Stimulated activated naive CD8-positive, alpha-beta T cell treated with anti-CD3 and anti-CD28 coated beads, Interleukin-15, amount 100 ng/mL, for 72 hours (primary cell): ENCODE measurements at places on chromosomes 16 and 17.

DNA sequence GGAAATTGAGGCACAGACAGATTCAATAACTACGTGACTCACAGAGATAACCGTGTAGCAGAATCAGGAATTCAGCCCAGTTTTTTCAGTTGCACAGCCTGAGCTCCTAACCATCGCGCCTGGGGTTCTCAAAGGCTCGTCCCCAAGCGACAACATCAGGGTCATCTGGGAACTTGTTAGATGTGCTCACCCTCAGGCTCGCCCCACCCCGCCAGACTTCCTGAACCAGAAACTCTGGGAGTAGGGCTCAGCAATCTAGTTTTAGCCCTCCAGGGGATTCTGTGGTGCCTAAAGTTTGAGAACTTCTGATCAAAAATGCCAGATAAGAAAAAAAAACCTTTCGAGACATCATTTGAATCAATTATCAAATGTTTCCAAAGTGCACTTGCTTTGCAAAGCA lies 559.8 kb downstream of the WWOX start:
- no peak for DNase-seq

DNA sequence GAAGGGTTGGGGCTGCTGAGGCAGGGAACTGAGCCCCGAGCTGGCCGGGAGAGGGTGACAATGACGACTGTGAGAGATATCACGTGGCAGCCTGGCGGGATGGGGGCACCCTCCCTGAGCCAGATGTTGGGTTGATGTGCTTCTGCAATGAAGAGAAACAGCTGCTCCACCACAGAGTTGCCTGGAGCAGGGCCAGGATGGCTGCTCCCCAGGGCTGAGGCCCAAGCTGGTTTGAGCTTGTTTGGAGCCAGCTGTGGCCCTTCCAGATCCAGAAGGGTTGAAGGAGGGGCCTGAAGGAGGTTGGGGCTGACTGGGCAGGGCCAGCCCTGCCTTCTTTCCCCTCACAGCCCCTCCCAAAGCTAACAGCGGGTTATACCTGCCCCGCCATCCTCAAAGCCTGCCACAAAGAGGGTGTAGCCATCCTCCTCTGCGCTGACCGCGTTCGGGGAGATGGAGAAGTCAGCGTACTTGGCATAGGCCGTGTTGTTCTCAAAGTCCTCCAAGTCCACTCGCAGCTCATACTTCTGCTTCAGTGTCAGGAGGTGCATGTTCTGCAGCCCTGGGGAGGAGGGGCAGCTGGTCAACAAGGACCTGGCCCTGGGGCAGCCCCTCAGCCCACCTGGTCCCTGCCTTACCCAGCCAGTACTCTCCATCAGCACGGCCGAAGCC lies 2.1 kb downstream of the MFAP4 start:
- DNase-seq, result no peak

DNA sequence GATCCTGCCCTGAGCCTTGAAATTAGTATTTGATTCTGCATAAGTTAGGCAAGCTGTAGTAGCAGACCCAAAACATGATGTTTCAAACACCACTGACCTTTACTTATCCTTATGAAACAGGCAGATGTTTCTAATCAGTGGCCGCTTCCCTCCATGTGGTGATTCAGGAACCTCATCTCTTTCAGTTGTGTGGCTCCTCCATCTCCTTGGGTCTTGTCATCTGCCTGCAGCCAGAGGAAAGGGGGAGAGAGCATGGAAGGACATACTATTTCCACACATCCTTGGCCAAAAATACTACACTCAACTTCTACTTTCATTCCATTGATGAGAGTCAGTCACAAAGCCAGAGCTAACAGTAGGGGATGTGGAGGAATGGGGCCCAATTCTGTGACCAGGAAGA lies 41.6 kb upstream of the IRX6 start:
- DNase-seq, result no peak

GRCh38 chr17:65022751-65023700 lies 33.5 kb downstream of the GNA13 start:
- no peak for DNase-seq

DNA sequence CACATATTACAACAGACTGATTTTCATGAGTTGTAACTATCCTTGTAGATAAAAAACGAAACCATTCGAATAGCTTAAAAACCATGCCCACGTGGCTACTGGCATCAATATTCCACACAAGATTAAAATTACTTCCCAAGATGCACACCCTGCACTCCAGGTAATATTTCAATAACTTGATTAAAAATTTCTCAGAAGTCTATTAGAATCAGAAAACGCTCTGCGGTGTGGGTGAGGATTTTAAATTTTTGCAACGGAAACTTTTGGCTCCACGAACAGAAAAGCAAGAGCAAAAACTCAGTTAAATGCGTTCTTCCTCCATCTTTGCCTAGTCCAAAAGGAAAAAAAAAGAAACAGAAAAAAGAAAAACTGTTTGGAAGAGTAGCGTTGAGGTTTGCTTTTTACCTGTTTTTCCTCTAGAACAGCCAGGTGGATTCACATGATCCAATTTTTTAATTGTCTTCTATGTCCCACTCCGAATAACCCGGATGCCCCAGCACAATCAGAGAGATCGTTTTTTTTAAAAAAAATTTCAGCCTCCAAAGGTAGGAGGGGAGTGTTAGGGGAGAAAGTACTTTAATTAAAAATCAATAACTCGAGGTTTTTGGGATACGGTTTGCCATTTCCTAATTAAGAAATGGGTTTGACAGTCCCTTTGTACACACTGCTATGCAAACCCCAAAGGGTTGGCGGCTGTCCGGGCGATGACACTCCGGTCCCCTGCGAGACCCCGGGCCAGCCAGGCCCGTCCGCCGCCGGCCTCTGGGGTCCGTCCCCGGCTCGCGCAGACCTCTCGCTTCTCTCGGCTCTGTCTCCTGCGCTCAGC lies 708 bp upstream of the NFAT5 start:
- no peak for DNase-seq

DNA sequence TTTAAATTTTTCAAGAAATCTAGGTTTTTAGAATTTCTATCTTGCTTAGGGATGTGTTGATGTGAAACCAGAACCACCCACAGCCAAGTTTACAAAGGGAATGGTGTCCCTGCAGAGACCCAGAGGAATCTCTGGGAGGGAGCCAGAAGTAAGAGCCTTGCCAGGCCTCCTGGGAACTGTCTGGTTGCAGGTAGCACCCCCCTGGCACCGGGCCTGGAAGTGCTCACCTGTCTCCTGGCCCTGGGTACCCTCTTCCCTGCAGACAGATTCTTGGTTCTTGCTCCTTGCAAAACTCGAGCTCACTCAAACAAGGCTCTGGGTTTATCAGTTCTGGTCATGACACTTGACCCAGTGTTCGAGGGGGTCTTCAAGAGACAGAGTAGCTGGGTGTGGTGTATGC lies 24.6 kb upstream of the ZFP90 start:
- no peak for DNase-seq

- peak; percentile 6 for DNase-seq
These were observed 223.4 kb upstream of the TNRC6C start for GRCh38 chr17:77735081-77735565.

DNA sequence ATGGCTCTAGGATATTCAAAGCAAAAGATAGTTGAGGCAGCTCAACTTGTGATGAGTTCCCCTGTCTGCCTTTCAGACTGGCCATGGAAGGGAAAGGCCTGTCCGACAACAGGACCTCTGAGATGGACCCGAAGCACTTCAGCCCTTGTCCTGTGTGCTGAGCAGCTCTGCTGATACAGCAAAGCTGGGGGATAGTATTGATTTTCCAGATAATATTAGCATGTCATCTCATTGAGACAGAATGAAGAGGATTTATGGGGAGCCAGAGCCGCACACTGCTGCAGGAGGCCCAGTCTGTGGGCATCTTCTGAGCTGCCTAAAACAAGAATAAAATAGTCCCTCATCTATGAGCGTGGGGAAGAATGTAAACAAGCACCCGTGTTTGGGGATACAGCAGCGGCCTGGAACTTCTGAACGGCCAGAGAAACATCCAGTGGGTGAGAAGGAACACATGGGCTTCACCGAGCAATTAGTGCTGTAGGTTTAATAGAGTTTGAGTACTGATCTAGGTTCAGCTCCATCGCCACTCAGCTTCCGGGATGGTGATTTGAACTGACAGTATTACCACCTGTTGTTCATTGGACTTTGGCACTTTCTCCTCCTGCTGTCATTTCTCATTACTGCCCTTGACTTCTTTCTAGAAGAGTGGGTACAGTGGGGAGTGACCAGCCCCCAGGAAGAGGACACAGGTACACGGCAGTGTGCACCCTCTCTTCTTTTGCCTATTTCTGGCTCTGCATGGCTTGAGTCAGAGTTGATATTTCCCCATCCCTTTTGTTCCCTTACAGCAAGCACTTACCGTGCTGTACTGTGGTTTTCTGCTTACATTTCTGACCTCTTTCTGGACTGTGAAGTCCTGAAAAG lies 96.5 kb upstream of the TBX2 start:
- DNase-seq, result no peak

DNA sequence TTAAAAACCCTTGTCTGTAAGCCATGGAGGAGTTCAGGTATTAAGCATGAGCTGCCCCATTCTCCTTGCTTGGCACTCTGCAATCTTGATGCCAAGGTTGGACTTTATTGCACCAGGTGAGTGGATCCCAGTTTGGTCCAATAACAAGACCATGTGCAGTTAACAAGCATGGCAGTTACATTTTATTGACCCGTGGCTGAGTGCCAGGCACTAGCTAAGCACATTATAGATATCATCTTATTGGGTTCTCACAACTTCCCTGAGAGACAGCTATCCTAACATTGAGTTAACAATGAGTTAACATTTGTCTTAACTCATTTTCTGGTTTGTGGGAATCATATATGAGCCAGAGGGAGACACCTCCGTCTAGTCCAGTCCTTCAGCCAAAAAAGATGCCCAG lies 21.8 kb downstream of the LYRM9 start:
- no peak for DNase-seq

GRCh38 chr17:63911657-63912100 lies 621 bp upstream of the CSHL1 start:
- peak; percentile 71 for DNase-seq

DNA sequence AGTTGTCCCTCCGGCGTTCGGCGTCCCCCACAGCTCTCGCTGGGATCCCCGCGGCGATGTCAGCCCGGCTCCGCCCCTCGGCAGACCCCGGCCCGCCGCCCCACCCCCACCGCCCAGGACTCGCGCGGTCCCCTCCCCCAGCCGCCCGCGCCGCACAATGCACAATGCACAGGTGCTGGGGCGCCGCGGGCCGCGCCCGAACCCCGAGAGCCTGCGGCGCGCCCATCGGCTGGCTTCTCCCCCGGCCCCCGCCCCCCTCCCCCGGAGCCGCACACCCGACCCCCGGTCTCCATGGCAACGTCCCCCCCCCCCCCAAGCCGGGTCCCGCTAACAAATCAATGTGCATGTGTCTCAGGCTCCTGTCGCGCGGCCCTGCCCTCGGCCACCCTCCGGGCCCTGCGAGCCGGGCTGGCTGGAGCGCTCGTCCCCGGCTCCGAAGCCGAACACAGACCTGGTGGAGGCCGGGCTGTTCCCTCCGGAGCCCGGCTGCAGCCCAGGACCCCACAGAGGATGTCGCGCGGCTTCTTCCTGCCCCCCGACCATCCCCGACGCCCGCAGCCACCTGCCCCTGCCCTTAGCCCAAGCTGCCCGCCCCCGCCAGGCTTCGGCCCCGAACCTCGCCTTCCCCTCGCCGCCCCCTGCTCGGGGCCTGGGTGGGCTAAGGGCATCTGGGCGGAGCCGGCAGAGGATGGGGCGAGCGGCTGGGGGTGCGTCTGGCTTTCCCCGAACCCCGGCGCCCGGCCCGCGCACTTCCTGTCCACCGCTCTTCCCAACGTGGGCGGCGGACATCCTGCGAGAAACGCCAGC lies 818 bp upstream of the CBX8 start:
- peak; percentile 34 for DNase-seq

GRCh38 chr16:56632156-56632847 lies at the start of gene MT1M:
MT1M (plus strand) TSS chr16:56632659; CDS start chr16:56632732, 73 bp downstream.
- no peak for DNase-seq

GRCh38 chr17:56604691-56605290 lies 11.3 kb downstream of the NOG start:
- DNase-seq, result no peak

DNA sequence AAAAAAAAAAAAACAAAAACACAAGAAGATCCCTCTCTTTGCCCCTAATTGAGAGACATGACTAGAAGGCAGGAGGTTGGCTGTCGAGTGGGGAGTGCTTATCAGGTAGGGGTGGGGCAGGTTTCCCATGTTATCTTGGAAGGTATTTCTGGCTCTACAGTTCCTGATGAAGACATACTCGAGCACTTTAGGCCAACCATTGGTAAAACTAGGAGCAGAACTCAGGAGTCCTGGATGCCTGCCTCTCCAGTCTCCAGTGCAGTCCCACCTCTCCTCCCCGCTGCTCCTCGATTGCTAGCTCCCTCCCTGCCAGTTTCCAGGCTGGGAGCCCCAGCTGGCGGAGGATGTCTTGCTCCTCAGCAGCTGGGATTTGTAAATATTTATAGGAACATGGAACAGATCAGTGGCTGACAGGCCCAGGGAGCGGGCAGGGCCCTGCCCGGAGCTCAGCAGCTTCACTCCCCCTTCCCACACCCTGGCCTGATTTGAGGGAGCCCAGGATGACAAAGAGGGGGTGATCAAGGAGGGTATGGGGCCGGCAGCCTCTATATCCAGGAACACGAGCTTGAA lies 11.4 kb upstream of the C1QL1 start:
- DNase-seq, result no peak

- DNase-seq, result no peak
These were observed 676.6 kb downstream of the CDH11 start for GRCh38 chr16:64445245-64445644.

DNA sequence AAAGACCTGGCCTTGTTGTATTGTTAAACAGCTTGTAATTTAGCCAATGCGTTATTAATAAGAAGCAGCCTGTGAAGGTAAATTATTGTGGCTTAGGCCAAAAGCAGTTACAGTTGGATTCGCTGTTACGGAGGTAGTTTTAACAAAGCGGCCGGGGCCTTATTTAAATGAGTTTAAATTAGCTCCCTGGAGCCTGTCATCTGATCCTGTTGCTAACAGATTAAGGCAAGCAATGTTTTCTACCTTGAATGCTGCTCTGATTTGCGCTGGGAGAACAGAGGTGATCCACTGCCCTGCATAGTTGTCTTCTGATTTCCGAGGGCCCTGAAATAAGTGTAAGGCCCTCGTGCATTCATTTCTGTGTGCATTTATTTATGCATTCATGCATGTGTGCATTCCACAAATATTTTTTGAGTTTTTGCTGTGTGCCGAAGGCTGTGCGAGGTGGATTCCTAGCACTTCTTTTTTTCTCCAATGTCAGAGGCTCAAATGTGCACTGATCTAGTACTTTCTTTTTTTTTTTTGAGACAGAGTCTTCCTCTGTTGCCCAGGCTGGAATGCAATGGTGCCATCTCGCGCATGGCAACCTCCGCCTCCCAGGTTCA lies 10.9 kb downstream of the SEC14L5 start:
- DNase-seq, result no peak
